ENCODE measurements at places on chromosomes 13 and 19.

DNA sequence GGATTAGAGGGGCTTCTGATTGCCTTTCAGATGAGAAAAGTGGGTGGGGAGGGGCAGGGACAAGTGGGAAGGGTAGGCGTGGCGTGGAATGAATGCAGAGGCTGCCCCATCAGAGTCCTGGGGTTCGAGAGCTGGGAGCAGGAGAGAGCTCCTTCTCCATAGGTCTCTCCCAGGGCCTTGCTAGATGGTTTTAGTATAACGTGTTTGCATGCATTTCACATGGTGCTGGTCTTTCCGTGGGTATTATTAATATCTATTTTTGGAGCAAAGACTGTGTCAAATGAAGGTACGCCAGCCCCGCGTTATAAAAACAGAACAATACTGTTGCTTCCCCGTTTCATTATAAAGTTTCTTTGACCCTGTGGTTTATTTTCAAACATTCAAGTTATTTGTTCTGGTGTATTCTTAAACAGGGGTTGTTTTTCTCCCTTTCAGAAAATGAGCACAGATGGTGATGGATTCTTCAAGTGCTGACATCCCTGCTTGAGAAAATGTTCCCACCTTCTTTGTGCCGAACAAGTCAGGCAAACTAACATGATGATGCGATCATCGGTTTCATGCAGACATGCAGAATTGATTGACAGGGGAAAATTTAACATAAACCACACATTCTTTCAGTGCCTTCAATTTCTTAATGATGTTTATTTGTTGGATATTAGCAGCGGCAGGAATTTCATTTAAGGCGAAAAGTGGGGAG, 62.1 kb upstream of the ZNF536 start:
- DNase-seq, result no peak

DNA sequence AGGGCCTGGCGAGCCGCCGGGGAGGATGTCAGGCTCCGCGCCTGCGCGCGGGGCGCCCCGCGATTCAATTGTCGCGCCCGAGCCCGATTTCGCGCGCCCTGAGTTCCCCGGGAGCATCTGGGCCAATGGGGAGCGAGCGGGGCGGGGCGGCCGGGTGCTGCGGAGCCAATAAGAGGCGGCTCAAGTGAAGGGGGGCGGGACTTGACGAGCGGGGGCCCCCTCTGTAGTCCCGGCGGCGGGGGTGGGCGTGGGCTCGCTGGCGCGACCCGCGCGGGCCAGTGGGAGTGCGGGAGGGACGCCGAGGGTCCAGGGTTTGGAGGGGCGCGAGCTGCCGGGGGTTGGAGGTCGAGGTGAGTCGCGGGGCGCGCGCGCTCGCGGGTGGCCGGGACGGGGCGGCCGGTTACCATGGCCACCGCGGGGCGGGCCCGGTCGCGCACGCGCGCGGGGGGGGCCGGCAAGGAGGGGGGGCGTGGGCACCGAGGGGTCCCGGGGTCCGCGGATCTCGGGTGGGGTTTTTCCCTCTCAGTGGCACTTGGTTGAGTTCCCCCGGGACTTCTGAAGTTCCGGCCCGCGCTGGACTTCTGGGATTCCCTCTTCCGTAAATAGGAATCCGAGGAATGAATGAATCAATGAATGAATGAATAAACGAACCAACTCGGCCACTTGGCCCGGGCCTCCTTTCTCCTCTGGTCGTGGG, 744 bp downstream of the UHRF1 start:
- DNase-seq, result peak; percentile 95

GRCh38 chr13:113455384-113455783, 2.1 kb upstream of the ADPRHL1 start:
- no peak for DNase-seq

DNA sequence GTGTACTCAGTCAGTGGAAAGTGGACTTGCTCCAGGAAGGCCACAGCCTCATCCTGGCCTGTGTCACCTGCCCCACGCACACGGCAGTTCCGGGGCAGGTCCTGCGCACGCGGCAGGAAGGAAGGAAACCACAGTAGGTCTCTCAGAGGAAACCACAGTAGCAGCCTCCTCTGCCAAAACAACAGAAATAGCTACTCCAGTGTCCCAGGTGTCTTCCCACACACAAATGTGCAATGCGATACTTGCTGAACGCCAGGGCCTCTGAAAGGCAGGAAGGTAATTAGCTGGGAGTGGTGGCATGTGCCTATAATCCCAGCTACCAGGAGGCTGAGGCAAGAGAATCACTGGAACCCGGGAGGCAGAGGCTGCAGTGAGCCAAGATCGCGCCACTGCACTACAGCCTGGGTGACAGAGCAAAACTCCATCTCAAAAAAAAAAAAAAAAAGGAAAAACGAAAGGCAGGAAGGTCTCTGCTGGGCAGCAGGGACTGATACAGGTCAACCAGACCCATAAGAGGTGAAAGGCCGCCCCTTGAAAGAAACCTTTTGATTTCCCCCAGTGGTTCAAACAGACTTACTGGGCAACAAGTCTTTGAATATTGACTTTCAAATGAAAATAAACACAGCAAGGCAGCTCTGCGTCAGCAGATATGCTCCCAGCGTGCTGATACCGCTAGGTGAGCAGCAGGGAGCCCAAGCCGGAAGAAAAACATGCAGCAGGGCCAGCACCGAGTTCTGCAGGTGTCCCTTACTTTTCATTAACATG, 49.5 kb downstream of the CRYL1 start:
- DNase-seq, result peak; percentile 68

DNA sequence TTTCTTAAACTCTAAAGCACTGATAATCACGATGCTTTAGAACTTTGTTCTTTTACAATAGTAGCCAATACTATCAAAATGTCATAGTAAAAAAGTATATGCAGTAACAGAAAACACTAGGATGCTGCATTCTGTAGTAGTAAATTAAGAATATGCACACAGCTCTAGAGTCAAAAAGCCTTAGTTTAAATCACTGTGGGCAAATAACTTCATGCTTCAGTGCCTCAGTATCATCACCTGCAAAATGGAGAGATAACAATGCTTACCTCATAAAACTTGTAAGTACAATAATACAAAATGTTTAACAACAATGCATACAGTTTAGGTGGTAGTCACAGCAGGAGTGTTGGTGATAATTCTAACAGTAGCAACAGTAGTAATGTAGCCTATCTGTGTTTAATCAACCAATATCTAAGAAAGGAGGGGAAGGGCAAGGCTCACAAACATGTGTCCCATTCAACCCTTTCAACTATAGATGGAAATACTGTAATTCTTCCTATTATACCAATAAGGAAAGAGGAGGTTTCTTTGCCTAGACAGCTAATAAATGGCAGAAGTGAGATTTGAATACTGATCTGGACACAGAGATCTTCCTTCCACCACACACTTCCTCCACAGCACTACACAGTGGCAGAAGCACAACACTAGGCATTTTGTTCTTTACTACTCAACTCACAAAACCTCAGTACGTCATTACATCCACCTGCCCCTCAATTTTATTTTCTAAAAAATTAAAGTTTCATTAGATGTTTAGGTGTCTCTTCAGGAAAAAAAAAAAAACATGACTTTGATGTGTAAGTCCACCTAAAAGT, 4.6 kb downstream of the RBM26 start:
- no peak for DNase-seq

- peak; percentile 59 for DNase-seq
These were observed 16.2 kb upstream of the AP1M2 start for GRCh38 chr19:10603084-10603872.

- DNase-seq, result no peak
These were observed 63.7 kb downstream of the CRYL1 start for GRCh38 chr13:20461860-20462532.

DNA sequence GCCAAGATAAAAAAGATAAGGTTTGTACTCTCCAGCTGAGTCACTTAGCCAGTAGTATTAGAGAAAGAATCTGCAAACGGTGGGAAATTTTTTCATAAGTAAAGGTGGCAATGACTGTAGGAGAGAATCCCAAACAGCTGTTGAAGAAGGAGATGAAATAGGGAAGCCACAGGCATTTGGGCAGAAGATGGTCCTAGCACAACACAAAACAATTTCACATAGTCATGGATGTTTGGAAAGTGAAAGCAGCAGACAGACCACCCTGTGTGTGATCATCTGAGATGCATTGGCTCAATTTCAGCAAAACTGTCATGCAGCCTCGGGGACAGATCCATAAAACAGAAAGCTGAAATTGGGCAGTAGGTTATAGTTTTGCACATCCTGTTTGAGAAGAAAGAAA, 2832.4 kb downstream of the PCDH9 start:
- DNase-seq, result no peak

- no peak for DNase-seq
These were observed 11.6 kb upstream of the ZSCAN1 start for GRCh38 chr19:58022283-58022660.

- no peak for DNase-seq
These were observed 5.9 kb upstream of the MCF2L start for GRCh38 chr13:112962911-112963625.

DNA sequence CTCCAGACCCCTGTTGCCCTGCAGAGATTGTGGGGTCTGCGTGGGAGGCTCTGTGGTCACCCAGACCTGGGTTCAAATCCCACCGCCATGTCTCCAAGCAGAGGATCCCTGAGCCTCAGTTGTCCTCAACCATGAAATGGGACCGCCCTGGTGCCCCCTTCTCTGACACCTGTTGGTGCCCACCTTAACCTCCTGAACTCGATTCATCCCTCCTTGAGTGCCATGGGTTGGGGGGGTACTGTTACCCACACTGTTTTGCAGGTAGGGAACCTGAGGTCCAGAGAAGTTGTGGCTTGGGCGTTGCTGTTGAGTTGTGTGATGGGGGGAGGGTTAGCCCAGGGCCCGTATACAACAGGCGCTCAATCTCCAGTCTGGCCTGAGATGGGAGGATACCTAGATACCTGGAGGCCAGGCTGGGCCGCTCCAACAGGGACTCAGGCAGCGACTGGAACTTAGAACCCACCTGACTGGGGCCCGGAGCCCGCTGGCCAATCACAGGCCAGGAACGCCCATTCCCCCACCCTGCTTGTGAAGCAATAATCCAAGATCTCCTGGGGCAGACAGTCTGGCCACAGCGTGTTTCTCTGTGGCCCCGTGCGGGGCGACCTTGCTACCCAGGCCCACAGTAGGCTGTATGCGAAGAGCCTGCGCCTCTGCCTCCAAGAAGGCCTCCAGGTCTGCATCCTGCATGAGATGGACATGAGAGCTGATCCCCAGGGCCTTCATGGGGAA, 2.8 kb downstream of the ARID3A start:
- no peak for DNase-seq

DNA sequence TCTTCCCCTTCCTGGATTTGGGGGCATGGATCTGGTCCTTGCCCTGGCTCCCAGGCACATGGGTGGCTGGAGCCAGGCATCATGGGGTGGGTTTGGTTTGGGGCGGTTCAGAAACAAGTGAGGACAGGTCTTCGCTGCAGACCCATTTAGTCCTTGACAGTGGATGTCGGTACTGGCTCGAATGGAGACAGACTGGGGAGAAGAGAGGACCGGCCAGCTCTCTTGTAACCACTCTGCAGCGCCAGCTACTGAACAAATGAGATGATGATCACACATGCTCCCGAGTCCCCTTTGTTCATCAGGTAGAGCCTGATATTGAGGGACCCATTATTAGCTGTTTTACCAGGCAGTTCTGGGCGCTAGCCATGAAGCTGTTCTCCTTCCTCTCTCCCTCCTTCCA, 64.5 kb downstream of the CHST8 start:
- DNase-seq, result no peak

- peak; percentile 61 for DNase-seq
These were observed 4.3 kb upstream of the ZNF17 start for GRCh38 chr19:57406516-57407123.

DNA sequence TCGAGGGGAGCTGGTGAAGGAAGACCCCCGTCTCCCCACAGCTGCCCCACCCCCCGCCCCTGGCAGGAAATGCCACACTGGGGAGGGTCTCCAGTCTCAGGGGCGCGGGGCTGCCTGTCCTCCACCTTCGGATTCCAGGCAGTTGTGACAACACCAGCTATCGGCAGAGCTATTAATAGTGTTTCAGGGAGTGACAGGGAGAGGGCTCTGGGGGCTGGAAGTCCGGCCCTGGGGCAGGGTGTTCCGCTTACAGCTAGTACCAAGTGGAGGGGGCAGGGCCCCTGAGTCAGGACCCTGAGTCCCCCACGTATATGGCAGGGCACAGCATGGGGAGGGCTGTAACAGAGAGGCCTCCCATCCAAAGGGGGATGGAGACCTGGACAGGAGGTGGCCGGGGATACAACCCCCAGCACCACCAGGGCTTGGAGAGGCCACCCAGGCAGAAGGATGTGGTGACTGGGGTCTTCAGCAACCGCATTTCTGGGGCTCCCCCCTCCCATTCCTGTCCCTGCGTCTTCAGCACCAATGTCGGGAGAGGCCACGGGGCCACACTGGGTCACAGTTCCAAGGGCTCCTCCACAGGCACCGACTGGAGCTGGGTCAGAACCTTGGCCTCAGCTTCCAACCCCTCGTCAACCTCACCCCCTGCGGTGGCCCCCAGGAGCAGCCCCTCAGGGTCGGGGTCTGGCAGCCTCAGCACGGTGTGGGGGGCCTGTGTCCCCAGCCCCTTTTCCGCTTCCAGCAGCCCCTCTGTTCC, 3.9 kb downstream of the SIX5 start:
- no peak for DNase-seq

DNA sequence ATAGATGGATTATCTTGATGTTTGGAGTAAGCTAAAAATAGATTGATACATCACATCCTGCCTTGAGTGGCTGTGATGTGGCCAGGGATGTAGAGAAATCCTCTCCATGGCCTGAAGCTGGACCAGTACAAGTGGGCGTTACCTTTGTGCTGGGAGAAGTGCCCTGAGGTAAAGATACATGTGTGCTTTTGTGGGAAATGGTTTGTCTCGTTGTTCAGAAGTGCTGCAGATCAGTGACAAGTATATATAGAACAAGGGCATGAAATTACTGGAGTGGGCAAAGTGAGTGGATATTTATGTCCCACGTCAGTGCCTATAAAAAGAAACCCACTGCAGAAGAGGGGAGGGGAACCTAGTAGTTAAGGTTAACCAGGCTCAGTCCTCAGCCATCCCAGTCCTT, 12.2 kb upstream of the ZNF304 start:
- DNase-seq, result no peak

DNA sequence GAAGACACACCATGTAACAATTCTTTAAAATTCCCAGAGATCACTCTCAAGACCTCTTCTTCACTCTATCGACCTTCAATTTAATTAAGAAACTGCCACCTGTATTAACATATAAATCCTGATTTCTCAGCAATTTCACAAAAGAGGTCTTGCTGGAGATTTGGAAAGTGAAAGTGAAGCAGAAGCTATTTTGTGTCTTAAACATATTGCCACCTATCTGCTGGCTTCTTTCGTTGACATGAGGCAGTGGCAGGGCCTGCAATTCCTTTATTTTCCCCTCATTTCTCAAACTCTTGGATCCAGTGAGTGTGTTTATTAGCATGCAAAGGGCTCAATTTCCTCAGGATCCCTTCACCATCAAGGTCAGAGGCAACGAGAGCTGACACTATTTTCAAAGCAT, 780.2 kb upstream of the SLITRK1 start:
- DNase-seq, result no peak

- DNase-seq, result no peak
These were observed 442 bp downstream of the REXO1 start for GRCh38 chr19:1847684-1848398.

GRCh38 chr13:108102771-108103170, 112.6 kb downstream of the LIG4 start:
- no peak for DNase-seq

Data from stimulated activated CD4-positive, alpha-beta T cell treated with anti-CD3 and anti-CD28 coated beads, Interleukin-4, amount 100 ng/mL, for 4 hours (primary cell).